Stimulated activated CD4-positive, alpha-beta T cell treated with anti-CD3 and anti-CD28 coated beads, Interleukin-1b, Interleukin-23, amount 100 ng/mL, for 1 hour (primary cell): ENCODE measurements at places on chromosomes 5 and 9.

DNA sequence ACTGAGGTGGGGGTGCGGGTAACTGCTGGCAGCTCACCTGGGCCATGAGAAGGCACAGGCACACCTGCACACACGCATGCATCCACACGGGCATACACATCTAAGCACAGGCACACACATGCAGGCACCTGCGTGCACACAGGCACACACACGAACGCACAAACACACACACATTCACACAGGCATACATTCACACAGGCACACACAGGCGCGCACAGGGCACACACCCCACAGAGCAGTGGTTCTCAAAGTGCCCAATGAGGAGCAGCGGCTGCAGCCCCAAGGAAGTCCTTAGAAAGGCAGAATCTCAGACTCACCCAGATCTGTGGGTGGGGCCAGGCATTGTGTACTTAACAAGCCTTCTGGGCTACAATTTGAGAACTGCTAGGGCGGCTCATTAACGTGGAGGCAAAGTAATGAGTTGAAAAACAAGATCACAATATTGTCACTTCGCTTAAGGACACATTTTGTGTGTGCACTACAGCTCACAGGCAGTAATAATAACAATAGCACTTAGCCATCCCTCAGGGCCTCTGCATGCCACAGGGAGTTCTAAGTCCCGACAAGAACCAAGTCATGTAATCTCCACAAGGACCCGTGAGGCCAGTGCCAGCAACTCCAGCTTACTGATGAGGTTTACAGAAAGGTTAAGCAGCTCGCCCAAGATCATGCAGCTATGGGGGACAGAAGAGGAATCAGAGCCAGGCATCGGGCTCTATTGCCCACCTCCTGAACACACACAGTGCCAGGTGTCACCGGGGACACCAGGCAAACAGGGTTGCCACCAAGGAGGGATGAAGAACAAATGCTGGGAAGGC lies 91.6 kb downstream of the ROR2 start:
- DNase-seq, result no peak

DNA sequence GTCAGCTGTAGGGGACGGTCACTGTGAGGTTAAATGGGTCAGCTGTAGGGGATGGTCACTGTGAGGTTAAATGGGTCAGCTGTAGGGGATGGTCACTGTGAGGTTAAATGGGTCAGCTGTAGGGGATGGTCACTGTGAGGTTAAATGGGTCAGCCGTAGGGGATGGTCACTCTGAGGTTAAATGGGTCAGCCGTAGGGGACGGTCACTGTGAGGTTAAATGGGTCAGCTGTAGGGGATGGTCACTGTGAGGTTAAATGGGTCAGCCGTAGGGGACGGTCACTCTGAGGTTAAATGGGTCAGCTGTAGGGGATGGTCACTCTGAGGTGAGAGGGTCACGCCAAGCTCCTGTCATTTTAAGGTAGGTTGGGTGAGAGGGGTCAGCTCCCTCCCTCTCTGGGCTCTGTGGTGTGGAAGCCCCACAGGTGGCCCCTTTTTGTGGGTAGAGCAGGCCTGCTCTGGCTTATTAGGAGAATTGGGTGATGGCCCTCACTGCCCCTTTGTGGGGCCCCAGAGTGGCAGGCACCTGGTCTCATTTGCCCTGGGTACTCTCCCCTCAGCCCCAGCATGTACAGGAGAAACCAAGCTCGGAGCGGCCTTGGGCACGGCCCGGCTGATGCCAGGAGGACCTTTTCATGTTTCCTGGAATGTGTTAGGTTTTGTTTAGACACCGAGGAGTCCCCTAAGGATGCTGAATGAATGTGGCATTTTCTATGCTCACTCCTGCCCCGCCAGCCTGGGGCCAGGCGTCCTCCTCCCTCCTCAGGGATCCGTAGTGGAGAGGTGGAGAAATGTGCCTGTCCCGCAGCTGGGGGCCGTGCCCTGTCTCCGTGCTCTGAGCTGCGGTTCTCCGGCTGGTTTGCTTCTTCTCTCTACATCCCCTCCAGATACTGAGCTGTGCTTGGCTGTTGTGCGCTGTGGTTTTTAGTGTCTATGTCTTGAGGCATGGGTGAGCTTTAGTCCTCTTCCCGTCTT lies 31.4 kb downstream of the AHRR start:
- DNase-seq, result no peak

DNA sequence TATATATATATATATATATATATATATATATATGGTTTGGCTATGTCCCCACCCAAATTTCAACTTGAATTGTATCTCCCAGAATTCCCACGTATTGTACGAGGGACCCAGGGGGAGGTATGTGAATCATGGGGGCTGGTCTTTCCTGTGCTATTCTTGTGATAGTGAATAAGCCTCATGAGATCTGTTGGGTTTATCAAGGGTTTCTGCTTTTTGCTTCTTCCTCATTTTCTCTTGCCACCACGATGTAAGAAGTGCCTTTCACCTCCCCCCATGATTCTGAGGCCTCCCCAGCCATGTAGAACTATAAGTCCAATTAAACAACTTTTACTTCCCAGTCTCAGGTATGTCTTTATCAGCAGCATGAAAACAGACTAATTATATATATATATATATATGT lies 52.3 kb upstream of the ADAMTS2 start:
- no peak for DNase-seq

- DNase-seq, result no peak
Observed at GRCh38 chr5:36253575-36253974, 11.8 kb upstream of the NADK2 start.

DNA sequence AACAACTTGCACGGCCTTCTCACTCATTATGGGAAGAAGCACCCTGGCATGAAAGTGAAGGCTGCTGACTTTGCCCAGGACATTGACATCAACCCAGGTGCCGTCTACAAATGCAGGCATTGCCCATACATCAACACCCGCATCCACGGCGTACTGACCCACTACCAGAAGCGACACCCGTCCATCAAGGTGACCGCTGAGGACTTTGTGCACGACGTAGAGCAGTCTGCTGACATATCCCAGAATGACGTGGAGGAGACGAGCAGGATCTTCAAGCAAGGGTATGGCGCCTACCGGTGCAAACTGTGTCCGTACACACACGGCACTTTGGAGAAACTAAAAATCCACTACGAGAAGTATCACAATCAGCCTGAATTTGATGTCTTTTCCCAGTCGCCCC lies 65.4 kb downstream of the ZNF462 start:
- no peak for DNase-seq

DNA sequence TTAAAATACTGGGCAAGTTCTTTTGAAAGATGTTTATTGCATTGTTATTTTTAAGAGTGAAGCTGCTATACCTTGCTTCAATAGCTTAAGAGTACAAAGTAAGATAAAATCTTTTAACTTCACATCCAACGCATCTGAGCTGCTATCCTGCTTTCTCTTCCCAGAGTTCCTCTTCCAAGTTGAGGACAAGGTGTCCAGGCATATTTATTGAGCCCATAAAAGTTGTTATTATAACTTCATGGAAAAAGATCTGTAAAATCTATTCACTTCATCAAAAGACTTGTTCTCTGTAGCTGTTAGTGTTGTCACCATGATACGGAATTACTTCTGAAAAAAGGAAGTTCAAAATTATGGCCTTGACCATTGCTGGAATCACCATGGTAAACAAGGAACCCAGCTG lies 306.2 kb upstream of the ELAVL2 start:
- no peak for DNase-seq

GRCh38 chr5:123719004-123719403 lies 207.0 kb downstream of the CSNK1G3 start:
- DNase-seq, result no peak

GRCh38 chr5:91311697-91312501 lies 71.2 kb downstream of the ARRDC3 start:
- DNase-seq, result peak; percentile 34

- DNase-seq, result no peak
Observed at GRCh38 chr5:113232667-113233066, 202.1 kb downstream of the TSSK1B start.

DNA sequence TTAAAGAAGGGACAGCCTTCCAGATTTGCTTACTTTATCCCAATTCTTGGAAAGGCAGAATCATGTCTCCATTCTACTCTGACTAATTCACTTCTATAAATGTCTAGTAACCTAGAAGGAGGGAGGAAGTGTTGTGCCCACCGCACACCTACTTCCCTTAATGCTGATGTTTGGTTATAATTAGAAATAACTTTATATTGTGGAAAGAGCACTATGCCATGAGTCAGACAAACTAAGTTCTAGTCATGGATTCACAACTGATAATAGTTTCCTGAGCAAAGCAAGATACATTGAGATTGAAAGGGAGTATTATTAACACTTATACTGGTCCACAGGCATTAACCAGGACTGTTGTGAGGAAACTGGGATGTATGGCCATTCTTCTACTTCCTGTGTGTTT lies 345.9 kb upstream of the RPS23 start:
- DNase-seq, result no peak

DNA sequence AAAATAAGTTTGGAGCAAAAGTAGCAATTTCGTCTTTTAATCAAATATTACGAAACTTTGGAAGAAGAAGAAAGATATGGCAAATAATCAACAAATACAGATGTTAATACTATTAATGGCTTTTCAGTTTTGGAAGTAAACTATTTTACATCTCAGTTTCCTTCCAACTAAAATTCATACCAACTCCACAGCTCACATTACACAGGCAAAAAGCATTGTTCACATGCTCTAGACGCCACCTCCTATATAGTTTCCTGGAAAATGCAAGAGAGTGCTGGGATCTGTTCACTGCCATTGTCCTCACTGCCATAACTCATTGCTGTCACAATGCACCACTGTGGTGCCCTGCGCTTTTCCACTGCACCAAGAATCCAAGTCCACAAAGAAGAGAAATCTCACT lies 149.0 kb upstream of the FTMT start:
- no peak for DNase-seq

DNA sequence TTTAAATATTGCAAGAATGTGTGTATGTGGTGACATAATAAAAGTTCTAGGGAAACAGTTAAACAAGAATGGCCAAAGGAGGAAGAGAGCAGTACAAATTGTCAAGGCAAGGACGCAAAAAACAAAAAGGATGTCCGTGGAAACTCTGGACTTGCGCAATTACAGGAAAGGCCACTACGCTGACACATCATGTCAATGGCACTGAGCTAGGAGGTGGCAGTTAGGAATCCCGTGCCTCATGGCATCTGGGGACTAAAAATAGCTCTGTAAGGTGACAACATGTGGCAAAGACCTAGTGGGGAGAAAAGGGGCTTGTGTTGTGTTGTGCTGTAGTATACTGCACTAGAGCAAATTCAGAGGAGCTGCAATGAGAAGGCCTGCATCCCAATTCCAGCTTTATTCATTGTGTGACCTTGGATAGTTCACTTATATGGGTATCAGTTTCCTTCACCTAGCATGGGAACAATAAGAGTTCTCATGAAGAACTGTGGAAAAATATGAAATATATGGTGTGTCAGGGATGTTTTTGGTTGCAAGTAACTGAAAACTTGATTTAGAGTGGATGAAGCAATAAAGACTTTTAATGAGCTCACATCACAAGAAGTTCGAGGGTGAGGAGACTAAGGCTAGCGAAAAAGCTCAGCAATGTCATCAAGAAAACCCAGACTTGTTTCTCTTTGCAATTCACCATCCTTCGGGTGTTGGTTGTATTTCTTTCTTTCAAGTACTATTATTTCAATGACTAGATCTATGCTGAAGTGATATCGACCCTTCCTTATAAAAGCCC lies 124.1 kb upstream of the STC2 start:
- DNase-seq, result no peak

- no peak for DNase-seq
Observed at GRCh38 chr5:69360442-69360841, 8.9 kb downstream of the AK6 start.

DNA sequence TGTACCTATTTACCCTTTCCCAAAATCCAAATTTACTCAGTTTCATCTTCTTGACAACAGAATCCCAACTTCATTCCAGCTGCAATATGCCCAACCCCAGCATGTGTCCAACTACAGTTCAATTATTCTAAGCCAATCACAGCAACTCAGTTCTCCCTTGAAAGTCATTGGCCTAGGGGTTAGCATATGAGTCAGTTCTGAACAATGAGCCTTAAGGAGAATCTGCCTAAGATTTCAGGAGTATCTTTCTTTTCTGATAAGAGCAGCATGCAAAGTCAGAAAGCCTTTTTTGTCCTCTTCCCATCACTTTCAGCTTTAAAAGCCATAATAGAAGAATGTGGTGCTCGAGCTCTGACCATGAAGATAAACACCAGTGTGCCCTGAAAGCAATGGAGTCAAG lies 44.4 kb upstream of the RASGRF2 start:
- DNase-seq, result no peak

GRCh38 chr9:98256756-98257155 lies 1.3 kb upstream of the TBC1D2 start:
- no peak for DNase-seq

DNA sequence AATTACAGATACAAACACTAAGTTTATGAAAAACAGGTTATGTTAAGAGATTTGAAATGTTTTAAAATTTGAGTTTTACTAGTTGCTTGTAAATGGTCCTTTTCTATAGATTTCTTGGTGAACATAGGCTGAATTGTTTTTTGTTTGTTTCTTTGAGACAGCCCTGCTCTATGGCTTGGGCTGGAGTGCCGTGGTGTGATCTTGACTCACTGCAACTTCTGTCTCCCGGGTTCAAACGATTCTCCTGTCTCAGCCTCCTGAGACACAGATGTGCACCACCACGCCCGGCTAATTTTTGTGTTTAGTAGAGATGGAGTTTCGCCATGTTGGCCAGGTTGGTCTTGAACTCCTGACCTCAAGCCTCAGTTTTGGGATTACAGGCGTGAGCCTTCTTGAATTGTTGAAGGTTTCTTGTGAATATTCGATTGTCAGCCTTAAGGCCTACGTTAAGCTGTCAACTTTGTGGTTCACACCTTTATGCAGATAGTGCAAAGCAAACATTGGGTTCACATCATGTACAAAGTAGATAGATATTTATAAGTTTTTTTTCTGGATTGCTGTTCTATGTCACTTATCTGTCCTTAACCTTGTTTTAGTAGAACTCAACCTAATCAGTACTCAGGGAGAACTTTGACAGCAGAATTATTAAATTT lies 26.2 kb downstream of the UHRF2 start:
- no peak for DNase-seq

DNA sequence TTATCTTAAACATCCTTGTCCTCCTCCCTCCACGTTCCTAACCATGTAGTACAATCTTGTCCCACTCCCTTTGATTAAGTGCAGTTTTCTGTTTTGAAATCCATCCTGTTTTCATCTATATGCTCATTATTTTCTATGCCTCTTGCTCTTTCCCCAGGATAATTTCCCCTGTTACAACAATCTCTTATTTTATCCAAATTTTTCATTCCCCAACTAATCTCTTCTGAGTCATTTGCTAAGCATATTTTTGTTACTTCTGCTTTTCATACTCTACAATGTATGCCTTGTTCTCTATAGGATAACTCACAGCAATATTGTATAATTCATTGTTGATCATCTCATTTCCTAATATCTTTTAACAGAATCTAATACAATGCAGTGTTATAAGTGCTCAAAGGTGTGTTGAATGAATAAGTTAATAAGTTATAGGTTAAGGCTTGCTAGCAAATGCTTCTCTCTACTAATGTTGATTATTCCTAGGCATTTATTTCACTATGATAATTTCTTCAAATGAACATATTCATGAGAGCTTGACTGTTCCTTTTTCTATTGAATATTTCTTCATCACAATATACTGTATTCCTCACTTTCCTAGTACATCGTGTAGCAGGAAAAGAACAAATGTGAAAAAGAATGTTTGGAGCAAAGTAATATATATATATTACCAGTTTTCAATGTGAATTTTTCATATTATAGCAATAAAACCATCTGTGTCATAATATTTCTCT lies 1.5 kb downstream of the OMD start:
- DNase-seq, result no peak

GRCh38 chr9:129866394-129867135 lies 31.3 kb downstream of the USP20 start:
- DNase-seq, result no peak

GRCh38 chr9:93592643-93593021 lies 16.2 kb downstream of the PHF2 start:
- DNase-seq, result no peak

GRCh38 chr5:180021900-180022299 lies 49.7 kb downstream of the RNF130 start:
- no peak for DNase-seq
